ENCODE measurements at places on chromosomes 1 and 21.

DNA sequence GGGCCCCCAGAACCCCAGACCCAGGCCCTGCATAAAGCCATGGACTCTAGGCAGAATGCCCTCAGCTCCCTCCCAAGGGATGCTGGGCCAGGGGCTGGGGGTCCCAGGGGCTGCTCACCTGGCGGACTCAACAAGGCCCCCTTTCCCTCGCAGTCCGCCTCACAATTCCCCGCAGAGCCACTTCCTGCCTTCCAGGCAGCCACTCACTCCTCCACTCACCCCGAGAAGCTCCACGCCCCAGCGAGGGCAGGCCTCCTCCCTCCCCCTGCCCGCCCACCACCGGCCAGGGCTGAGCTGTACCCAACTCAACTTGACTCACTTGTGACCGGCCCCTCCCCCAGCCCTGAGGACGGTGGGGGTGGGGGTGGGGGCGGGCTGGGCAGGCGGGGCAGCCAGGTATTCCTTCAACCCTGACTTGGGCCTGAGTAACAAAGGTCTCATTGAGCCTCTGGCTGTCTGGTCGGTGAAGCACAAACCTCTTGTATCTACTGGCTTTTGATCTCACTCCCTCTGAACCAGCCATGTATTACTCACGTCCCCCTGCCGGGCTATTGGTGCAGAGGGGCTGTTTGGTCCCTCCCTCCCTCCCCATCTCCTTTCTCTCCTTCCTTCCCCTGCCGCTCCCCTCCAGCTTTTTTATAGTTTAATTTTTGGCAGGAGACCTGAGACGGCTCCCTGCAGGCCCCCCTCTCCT lies 5.9 kb downstream of the BLACAT1 start:
- DNase-seq: no peak

DNA sequence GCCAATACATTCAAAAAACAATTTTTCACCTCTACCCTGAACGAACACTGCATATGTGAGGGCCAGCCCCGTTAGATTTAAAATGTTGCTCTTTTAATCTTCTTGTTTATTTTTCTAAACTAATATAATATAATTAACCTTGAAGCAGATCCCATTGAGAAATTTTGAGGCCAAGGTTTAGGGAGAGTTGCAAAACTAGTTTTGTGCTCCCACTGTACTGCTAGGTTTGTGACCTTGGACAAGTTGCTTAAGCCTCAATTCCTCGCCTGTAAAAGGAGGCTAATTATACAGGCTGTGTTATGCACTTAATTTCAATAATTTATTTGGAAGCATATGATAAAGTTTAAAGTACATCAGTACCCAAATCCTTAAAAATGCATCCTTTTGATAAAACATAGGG lies 3.7 kb downstream of the IL23R start:
- no peak for DNase-seq

DNA sequence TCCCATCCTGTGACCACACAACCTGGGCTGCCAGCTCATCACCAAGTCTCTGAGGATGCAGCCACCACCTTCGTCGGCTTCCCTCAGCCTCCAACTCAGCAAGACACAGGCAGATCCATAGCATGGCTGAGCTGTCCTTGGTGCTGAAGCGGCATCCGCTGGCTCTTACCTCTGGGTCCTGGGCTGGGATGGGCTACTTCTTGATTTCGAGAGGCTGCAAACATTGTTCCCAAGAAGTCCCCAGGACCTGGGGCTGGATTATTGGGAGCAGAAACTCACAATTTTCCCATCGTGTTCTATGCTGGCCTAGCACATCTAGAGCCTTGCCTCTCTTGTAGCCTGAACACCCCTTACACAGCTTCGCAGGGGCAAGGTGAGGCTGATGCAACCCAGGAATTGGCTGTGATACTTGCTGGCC lies 24.9 kb upstream of the C1QA start:
- DNase-seq: no peak

DNA sequence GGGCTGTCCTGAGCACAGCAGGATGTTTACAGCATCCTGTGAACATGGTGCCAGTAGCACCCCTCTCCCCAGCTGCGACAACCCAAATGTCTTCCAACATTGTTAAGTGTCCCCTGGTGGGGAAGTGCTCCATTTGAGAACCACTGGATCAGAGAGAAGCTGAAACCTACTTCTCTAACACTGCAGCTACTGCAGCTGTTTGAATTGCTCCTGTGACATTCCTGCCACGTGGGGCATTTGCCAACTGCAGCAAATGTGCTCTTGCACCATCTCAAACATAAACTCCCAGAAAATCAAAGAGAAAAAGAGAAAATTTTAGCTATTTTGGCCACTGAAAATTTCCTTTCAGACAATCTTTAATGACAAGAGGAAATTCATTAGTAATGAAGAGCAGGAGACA lies 11.0 kb downstream of the SLC2A5 start:
- DNase-seq: no peak

DNA sequence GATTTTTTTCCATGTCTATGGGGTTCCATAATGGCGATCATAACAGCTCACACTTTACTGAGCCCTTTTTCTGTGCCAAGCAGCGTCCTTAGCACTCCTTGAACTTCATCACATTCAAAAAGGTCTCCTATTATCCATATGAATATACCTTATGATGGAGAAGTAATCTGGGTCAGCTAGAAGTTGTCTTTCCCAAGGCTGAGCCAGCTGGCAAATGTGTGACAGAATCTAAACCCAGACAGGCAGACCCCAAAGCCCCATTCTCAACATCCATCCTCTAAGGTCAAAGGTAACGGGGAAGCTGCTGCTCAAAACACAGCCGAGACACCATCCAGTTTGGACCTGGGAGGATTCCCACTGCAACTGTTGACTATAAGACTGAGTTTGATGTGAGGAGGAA lies 249.6 kb downstream of the PRDM2 start:
- DNase-seq: no peak

DNA sequence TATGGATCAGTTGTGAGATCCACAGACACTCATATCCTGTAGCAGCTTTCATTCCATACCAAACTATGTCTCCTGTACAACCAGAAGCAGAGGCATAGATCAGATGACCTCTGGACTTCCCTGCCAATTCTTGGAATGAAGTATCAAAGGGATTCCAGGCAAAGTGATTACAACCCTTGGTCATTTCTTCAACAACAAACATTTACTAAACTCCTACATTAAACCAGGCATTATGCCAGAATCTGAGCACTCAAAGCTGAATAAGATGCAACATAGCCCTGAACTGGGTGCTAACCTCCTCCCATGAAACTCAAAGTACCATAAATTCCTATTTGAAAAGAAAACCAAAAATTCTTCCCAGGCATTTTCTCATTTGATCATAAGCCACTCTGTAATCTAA lies 121.2 kb upstream of the SGIP1 start:
- DNase-seq: no peak

- DNase-seq: no peak
Measured at GRCh38 chr21:26686278-26686677, 113.2 kb upstream of the CYYR1 start.

- no peak for DNase-seq
Measured at GRCh38 chr1:10304295-10304694, 93.9 kb downstream of the KIF1B start.

DNA sequence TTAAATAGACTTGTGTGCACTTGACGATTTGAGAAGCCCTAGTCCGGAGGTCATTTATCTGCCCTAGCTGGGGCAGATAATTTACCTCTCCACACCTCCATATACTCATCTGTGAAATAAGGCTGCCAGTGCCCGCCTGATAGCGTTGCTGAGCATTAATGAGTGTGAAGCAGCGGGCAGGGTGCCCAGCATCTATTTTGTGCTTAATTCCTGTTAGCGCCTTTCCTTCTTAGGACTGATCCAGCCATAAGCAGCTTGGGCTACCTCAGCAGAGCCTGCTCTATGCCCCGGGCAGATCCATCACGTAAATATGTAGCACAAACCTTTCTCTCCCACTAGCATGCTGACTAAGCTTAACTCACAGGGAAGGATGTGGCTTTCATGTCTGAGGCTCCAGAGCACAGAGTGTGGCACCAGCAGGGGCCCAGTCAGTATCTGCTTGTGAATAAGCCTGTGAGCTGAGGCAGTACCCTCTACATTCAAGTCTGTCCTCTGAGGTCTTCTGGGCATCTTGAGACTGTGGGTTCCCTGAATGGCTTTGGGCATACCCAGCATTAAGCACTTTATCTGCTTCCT lies 21.5 kb upstream of the RNF187 start:
- no peak for DNase-seq

- DNase-seq: no peak
Measured at GRCh38 chr1:231478811-231479210, 49.7 kb upstream of the TSNAX start.

- DNase-seq: no peak
Measured at GRCh38 chr1:147618077-147618569, 52.2 kb downstream of the ACP6 start.

GRCh38 chr1:185398599-185398998 lies 81.6 kb upstream of the IVNS1ABP start:
- no peak for DNase-seq

GRCh38 chr1:37671261-37671660 lies 21.1 kb upstream of the CDCA8 start:
- DNase-seq: no peak

- DNase-seq: no peak
Measured at GRCh38 chr1:28118640-28119307, 30.4 kb upstream of the EYA3 start.

DNA sequence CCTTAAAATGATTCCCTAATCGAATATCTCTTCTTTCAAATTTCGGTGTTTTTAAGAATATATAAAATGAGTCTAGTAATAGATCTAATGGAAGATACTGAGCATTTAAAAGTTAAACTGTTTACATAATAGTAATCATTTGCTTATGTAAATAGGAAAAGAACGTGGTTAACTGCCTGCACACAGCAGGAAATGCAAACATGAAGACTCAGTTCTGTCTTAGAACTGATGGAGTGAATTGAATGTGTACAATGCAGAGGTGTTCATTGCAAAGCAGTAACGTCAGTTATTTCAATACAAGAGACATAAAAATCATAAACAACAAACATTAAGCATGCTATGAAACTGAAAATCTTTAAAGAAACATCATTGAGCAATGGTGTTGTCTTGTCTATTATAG lies 359.4 kb upstream of the ADAMTS5 start:
- DNase-seq: no peak

DNA sequence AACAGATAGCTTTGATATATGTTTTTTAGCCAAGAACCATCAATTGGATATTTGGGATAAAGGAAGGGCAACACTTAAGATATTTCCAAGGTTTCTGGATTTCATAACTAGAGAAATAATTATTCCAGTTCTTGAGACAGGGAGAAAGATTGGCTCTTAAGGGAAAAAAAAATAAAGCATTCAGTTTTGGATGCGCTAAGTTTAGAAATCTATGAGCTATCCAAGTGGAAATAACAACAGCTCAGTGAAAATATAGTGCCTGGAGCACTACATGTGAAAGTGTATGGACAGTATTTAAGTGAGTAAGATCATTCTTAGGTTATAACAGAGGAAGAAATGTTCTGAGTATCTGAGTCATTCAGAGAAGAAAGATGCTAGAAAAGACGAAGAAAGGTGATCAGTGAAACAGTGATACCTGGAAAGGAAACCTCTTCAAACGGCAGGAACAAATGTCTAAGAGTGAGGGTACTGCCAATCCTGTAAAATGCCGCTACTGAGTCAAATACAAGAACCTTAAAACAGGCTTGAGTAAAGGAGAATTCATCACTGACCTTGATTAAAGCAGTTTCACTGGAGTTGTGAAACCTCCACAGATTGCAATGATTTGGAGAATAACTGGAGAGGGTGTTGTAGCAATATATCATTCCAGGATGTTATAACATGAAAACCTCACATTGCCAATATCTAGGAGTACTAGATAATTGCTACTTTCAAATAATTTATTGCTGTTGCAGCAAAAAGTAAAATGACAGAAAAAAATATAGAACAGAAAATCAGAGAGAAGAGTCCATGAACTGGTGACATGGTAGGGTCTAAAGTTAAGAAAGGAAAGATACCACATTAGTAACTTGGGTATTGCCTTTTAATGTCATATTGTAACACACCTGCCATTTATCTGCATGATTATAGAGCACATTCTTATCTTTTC lies 482.1 kb upstream of the RGS18 start:
- no peak for DNase-seq

GRCh38 chr1:177413982-177414596 lies 243.3 kb downstream of the BRINP2 start:
- no peak for DNase-seq

DNA sequence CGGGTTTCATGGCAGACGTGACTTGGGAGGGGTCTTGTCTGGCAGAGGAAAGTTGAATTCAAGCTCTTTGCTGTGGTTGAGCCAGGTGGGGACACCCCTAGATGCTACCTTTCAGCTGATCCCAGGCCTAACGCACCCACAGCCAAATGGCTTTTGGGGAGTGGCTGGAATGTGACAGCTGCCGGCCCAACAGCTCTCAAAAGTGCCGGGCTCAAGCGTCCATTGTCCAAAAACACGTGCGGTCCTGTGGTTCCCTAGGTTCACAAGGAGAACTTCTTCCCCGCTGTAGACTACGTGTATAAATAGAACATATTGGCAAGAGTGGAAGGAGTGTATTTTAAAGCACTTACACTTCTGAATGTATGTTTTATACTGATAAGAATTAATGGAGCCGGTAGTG lies 87.1 kb upstream of the ARHGEF16 start:
- no peak for DNase-seq

DNA sequence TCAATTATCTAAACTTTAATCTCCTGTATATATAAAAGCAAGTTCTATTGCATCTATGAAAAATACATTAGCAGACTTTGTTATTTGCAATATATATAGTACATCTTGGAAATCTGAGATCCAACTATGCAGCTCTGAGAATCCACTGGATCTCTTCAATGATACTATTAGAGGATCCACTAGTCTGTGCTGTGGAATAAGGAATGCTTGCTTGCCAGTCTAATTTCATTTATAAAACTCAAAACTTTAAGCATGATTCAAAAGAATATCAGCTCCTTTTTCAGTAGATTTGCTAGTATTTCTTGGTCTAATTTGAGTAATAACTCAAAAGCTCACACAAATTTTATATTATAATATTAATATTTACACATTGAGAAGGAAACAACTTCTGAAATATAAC lies 115.1 kb downstream of the SPATA6 start:
- DNase-seq: no peak

DNA sequence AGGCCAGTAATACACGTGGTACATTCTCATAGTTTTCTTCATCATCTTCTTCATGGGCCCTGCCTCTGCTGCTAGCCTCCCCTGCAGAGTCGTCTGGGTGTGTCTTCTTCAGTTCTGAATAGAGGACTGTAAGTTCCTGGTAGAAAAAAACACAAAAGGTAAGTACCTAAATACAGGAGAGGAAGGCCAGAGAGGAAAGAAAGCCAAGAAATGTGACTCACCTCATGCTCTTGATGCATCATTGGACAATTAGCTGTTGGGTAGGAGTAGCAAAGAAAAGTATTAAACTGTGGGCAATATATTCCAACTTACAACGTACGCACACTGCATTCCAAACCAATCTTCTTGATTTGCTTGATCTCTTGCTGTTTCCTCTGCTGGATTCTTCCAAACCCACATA lies 21.8 kb downstream of the FCRL3 start:
- no peak for DNase-seq

DNA sequence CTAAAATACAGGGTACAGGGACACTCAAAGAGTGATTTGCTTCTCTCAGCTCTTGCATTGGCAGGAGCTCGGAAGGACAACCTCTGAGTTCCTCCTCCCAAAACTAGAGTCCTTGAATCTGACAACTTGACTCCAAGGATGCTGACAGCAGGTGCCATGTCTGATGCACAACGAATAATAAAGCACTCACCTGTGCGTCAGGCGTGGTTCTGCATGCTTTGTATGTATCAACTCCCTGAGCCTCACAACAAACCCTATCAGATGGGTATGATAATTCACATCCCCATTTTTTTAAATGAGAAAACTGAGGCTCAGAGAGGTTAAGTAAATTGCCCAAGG lies 1.4 kb downstream of the LAPTM5 start:
- DNase-seq: no peak

- no peak for DNase-seq
Measured at GRCh38 chr1:52360595-52360968, 5.4 kb downstream of the CC2D1B start.
